ENCODE measurements at places on chromosomes 3 and 15.

GRCh38 chr3:65946438-65946837, 92.3 kb downstream of the MAGI1 start:
- no peak for DNase-seq

DNA sequence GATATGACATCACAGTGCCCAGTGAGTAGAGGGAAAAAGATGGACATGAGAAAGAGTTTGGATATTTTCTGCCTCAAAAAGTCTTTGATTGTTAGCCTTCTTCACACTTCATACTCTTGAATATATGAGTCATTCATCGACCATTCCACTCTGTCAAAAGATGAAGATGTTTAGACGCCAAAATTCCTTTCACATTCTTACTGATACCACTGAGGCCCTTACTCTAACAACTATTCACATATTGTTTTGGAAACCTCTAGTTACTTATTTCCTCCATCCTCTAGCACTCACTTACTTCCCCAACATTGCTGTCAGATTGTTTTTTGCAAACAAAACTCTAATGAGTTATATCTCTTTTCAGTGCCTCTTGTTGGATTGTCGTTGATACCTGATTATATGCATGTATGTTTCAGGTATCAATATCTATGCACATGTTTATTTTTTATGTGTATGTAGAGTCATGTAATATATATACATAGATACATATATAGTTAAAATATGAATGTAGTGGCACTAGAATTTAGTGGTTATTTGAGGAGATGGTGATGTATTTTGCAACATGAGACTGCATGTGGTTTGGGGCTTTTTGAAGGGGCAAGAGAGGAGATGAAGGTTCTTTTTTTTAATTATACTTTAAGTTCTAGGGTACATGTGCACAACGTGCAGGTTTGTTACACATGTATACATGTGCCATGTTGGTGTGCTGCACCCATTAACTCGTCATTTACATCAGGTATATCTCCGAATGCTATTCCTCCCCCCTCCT, 40.0 kb upstream of the OR5H6 start:
- no peak for DNase-seq

DNA sequence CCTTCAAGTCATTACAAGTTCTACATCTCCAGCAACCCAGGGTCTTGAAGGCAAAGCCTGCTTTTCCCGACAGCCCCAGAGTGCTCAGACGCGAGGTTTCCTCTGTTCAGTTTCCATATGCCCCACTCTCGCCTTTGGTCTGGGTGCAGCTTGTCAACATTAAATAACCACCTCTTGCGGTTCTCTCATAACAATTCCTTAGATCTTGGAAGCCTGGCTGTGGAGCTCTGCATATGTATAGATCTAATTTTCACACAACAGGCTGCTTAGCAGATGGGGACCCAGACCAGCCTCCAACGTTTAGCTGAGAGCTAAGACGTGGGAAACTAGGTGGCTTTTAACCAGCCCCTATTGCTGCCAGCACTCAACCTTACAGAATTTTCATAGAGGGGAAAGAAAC, 295.5 kb downstream of the RPLP1 start:
- no peak for DNase-seq

- peak; percentile 31 for DNase-seq
Measured at GRCh38 chr3:9727041-9727595, 4.4 kb upstream of the BRPF1 start.

DNA sequence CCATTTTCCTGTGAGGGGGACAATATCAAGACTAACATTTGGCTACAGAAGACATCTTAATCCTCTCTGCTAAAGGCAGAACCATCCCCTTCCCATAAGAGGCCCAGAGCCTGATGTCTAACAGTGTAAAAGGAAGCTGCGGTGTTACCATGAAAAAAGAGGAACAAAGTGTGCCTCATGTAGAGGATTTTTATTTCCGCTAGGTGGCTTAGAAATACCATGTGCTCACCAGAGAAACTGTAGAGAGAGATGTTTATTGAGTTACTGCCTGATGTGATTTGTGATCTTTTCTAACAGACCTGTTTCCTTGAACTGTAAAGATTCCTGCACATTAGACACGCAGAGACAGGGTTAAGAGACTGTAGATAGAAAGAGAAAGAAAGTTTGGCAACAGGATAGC, 22.0 kb downstream of the OR5H15 start:
- DNase-seq, result peak; percentile 92

DNA sequence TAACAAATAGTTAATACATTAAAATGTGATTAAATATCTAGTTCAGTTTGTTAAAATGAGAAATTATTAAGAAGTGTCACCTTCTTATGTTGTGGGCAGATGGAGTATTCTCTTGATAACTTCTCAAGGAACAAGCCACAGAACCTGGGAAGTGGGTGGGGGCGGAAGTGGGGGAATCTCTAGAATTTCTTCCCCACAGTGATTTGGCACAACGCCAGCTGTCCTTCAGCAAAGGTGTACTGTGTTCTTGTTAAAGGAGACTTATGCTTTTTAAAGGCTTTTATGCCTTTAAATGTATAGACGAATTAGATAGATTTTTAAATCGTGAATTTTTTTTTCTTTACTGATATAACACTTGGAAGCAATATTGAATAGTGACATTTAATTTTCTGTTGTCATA, 42.4 kb downstream of the SEC22A start:
- DNase-seq, result no peak

- no peak for DNase-seq
Measured at GRCh38 chr3:17806201-17806600, 63.8 kb upstream of the TBC1D5 start.

DNA sequence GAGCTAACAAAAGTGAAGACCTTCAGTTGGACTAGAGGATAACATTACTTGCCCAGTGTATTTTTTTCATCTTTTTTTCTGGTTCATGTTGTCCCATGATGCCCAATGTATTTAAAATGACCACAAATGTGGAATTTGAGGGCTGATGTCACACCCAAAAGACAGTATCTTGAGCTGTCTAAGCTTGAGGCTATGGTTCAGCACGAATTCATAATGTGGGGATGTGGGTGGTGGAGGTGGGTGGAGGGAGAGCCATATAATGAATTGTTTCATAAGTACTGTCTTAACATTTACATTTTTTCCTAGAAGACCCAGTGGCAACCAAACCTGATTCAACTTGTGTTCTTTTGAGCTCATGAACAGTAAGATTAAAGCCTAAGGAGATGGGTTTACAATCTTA, 37.5 kb downstream of the CHAC1 start:
- DNase-seq, result no peak

DNA sequence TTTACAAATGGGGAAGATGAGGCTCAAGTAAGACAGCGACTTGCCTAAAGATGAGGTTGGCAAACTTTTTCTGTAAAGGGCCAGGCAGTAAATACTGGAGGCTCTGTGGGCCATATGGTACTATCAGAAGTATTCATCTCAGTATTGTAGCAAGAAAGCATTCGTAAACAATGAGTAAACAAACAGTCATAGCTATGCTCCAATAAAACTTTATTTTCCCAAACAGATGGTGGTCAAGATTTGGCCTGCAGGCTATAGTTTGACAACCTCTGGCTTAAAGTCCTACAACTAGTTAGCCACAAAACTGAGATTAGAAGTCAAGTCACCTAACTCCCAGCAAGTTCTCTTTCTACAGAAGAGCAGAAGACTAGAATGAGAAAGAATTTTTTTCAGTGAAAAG, 177.0 kb upstream of the NECTIN3 start:
- DNase-seq, result no peak

- no peak for DNase-seq
Measured at GRCh38 chr3:64379221-64379620, 154.0 kb upstream of the PRICKLE2 start.

GRCh38 chr15:55802600-55803376, 59.8 kb upstream of the PRTG start:
- no peak for DNase-seq

DNA sequence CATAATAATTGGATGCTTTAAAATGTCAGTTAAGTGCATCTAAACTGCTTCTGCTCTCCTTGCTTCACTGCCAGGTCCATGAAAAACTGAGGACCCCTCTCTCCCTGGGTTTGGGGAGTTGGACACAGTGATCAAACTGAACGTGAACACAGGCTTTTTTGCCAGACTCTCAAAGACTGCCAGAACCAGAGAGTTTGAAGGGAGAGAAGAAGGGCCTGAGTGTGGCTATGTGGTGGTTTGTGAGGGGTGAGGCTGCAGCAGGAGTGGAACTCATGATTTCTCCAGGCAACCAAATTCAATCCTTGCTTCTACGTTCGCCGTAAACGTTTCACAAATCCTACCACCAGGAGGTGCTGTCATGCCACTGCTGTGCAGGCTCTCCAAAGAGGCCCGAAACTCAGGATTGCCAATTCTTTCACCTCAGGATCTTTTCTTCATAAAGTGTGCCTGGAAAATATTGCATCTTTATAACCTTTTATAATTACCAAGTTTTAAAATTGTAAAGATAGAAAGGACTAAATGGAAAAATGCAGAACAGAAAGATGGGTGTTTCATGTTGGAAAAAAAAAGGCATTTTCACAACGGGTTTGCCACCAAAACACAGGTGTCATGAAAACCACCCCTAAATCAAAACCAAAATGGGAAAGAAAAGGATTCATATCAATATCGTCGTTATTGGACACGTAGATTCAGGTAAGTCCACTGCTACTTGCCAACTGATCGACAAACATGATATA, 19.7 kb downstream of the TM4SF4 start:
- DNase-seq, result peak; percentile 46

DNA sequence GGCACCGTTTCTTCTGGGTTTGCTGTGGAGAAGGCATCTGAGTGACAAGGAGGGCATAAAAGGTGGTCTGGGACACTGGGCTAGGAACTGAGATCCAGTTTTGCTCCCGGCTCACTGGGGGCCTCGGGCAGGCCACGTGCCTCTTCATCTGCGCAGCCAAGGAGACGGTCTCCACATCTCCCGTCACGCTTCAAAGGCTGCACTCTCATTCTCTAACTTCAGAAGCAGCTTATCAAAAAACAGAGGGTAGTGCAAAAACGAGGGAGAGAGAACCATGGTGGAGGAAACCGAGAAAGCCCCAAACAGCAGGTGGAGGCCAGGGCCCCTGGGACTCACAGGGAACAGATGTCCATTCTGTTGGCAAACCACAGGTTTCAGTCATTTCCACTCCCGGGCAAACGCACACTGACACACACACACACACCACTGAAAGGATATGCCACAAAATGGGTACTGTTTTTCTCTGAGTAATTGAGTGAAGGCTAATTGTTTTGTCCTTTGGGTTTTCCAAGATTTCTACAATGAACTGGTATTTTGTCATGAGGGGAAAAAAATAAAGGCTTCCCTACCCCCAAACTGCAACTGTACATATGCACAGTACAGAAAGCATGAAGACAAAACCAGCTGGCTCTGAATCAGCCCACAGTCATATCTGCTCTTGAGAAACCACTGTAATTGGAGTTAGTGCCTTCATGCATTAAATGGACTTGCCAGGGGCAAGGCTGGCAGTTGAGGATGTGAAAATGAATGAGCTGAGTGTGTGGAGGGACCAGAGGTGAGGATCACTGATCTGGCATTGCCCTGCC, 71.9 kb downstream of the MGLL start:
- DNase-seq, result peak; percentile 90

- no peak for DNase-seq
Measured at GRCh38 chr3:79555655-79556054, 212.1 kb downstream of the ROBO1 start.

DNA sequence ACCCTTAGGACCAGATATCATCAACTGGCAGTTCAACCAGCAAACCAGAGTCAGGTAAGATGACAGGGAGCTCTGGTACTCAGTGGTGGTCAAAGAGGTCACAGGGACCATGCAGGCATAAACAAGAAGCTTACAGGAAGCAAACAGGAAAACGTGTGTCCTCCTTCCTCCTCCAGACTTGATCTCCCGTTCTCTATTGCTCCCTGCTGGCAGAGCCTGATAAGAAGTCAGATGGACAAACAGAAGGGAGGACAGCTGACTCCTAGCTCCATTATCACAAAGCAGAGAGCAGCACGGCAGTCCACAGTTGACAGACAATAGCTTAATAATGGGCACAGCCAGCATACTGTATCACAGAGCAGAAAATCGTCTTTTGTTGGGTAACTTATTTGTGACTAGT, 156.5 kb upstream of the SLC2A2 start:
- DNase-seq, result peak; percentile 8

DNA sequence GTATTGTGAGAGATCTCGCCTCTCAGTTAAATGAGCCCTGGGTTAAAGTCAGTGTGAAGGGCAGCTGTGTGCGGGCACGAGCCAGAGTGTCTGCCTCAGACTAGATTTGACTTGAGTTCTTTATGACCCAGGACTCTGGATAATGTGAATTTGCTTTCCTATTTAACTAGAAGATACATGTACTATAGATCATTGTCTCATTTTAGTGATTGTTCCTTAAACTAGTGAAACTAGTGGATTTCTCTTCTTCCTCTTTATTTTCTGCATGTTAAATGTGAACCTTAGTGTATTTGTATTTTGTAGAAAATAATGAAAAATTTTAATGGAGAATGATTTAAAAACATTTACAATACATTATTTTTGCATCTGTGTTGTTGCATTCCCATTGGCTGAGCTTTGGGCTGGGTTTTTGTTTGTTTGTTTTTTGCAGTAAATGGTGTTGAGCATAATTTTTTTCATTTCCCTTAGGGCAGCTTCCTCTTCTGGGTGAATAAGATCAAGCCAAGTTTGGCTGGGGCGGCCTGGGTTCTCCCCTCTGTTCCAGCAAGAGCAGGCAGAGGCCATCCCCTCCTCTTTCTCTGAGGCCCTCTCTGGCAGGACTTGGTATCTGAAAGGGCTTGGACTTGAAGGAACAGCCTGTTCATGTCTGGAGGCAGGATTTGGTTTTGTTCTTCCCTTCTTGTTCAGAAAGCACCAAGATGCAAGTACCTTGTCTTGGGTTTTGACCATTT, 15.0 kb downstream of the GCSAM start:
- peak; percentile 86 for DNase-seq

DNA sequence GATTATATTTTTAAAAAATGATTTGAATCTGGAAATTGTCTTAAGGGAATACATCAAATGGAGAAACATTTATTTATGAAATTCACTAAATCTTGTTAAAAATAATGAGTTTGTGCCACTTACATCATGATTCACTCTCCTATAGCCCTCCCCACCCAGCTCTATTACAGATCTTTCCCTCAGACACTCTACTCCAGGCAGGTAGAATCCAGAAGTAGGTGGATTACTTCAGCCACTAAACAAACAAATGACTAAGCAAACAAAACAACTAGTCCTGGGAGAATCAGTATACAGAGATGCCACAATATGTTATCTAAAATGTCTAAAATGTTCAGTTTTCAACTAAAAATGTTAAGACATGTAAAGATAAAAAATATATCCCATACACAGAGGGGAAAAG, 608.1 kb upstream of the UBE2E2 start:
- no peak for DNase-seq

GRCh38 chr3:31581660-31582059, 48.9 kb downstream of the STT3B start:
- peak; percentile 84 for DNase-seq

- no peak for DNase-seq
Measured at GRCh38 chr15:38558372-38559059, 6.1 kb downstream of the RASGRP1 start.

GRCh38 chr15:91400481-91400880, 300.4 kb downstream of the SV2B start:
- DNase-seq, result no peak

All from MV-4-11 (cell line).